ENCODE measurements at places on chromosomes 12 and 14. TPM values are rescaled to one million over a fixed set of nuclear protein-coding genes. Genes with fewer than 3 reads are reported as not detected.

GRCh38 chr14:104112609-104113571 lies 25.5 kb upstream of the KIF26A start:
- H3K36me3 ChIP-seq = no peaks in the 10 kb centered on the region
- H3K27ac ChIP-seq = no peak overlapping the region
- H3K4me3 ChIP-seq = no peak overlapping the region
- no peak for DNase-seq
- no peaks in the 10 kb centered on the region for H3K4me1 ChIP-seq
- peaks cover 50% of the 10 kb centered on the region for H3K27me3 ChIP-seq

DNA sequence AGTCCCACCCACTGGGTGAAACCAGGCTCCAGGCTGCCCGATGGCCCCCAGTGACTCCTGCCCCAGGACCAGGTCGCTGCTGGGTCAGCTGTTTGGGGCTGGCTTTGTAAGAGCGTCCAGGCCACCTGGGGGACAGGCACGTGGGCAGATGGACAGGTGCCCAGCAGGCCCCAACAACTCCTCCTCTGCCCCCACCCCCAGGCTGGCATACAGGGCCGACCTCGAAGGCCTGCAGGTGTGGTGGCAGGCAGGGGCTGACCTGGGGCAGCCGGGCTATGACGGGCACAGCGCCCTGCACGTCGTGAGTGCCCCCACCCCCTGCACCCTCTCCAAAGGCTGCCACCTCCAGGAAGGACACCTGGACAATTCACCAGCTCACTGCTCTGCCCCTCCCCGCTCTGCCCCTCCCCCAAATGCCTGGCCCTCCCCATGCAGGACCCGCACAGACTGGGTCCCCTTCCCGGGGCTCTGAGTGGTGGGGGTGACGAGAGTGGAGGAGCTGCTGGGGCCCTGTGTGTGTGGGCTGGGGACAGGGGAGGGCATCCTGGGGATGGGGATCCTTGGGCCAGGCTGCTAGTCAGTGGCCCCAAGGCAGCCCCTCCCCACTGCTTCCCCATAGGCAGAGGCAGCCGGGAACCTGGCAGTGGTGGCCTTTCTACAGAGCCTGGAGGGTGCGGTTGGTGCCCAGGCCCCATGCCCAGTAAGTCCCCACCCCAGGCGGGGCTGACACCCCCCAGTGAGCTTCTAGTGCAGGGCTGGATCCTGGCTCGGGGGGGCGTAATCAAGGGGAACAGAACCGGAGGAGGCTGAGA lies 26.0 kb downstream of the ASPG start:
- peaks cover 36% of the 10 kb centered on the region for H3K27me3 ChIP-seq
- no peaks in the 10 kb centered on the region for H3K36me3 ChIP-seq
- DNase-seq = no peak
- H3K4me1 ChIP-seq = no peaks in the 10 kb centered on the region
- no peak overlapping the region for H3K27ac ChIP-seq

DNA sequence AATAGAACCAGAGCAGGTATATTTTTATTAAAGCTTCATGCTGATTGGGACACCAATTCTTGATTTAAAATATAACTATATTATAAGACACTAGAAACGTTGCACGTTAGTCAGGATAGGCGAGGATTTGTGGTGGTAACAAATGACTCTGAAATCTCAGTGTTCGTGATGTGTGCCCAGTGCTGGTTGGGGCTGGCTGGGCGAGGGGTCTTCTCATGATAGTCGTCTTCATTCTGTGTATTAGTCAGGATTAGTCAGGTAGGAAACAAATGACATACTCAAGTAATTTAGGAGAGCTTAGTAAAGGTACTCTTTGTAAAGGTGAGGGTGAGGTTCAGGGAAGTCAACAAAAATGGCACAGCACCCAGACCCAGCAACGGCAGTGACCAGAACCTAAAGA lies 73.9 kb upstream of the HIF1A start:
- H3K27ac ChIP-seq = no peak overlapping the region
- no peak for DNase-seq
- no peak overlapping the region for H3K4me3 ChIP-seq
- H3K27me3 ChIP-seq = no peaks in the 10 kb centered on the region

DNA sequence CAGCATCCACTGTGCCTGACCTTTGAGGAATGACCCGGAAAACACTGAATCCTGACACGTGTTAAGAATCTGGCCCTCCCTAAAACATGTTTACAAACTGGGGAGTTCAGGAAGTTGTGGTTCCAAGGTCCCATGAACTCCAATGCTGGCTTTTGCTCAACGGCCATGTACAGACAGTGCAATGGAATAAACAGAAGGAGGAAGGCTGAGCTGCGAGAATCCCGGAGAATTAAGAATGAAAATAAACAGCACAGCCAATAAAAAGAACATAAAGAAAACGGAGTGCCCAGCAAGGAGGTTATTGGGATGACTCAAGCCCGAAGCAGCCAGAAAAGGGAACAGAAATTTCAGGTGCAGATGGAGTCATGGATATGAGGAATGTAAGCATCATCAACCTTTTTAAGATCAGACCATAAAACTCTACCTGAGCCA lies 32.3 kb downstream of the BCL11B start:
- no peak overlapping the region for H3K4me3 ChIP-seq
- H3K27ac ChIP-seq = no peak overlapping the region
- H3K27me3 ChIP-seq = peaks cover 4% of the 10 kb centered on the region
- H3K36me3 ChIP-seq = no peaks in the 10 kb centered on the region

The RASAL1 gene
- total RNA-seq = 0.33 TPM

- peaks cover 2% of the 10 kb centered on the region for H3K36me3 ChIP-seq
- no peak overlapping the region for H3K4me3 ChIP-seq
- peak overlapping the region; percentile 52 for H3K27ac ChIP-seq
These were observed 8.3 kb downstream of the YLPM1 start for GRCh38 chr14:74771399-74771798.

DNA sequence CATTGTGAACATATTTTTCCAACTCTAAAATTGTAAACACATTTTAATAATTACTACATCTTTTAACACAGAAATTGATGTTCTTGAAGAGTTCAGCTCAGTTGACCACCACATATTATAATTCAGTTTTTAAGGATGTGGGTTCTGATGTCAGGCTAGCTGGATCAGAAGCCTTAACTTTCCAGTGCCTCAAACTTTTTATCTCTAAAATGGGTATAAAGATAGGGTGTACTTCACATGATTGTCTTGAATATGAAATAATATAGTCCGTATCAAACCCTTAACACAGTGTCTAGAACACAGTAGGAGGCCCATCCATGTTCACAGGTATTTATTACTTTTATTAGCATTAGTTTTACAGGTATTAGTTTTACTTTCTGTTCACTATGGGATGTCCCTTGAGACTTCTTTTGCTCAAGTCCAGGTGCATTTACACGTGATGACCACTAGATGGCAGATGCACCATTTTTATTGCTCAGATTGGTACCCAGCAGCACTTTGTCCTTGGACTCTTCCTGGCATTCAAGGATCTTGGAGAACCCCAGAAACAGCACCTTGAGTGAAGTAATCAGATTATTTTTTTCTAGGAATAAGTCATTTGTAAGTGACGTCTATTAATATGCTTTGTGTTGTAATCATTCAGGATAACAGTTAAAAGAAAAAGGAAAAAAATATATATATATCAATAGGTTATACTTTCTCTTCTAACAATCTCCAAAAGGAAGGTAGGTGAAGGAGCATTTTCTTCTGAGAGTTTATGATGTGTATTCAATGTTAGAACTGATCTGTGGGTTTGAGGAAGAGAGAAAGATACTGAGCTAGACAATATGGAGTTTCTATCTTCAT lies 580.2 kb downstream of the ETNK1 start:
- H3K36me3 ChIP-seq = no peaks in the 10 kb centered on the region
- no peaks in the 10 kb centered on the region for H3K4me1 ChIP-seq
- no peak overlapping the region for H3K4me3 ChIP-seq
- DNase-seq = peak; percentile 81

The RIN3 gene
- 5.4 TPM for total RNA-seq

DNA sequence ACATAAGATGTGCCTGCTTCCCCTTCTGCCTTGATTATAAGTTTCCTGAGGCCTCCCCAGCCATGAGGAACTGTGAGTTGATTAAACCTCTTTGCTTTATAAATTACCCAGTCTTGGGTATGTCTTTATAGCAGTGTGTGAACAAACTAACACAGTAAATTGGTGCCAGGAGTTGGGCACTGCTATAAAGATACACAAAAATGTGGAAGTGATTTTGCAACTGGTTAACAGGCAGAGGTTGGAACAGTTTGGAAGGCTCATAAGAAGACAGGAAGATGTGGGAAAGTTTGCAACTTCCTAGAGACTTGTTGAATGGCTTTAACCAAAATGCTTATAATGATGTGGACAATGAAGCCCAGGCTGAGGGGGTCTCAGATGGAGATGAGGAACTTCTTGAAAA lies 264.1 kb downstream of the DACT1 start:
- H3K4me3 ChIP-seq = no peak overlapping the region
- peaks cover 9% of the 10 kb centered on the region for H3K4me1 ChIP-seq
- DNase-seq = peak; percentile 14
- no peaks in the 10 kb centered on the region for H3K36me3 ChIP-seq

The KCNJ8 gene
- total RNA-seq = 9.7 TPM

DNA sequence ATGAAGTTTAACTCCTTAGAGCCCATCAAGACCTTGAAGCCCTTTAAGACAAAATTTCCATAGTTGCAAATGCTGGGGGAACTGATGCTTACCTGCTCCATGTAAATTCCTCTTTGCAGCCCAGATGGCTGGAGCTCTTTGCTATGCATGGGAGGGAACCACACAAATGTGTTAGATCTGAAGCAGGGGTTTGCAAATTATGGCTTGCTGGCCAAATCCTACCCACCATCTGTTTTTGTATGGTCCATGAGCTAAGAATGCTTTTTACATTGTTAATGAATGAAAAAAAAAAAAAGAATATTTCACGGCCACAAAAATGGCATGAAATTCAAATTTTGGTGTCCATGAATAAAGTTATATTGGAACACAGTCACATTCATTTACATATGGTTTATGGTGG lies 74.6 kb downstream of the GCH1 start:
- H3K27me3 ChIP-seq = no peaks in the 10 kb centered on the region
- no peaks in the 10 kb centered on the region for H3K36me3 ChIP-seq
- no peak for DNase-seq
- H3K27ac ChIP-seq = no peak overlapping the region
- no peaks in the 10 kb centered on the region for H3K4me1 ChIP-seq
- H3K4me3 ChIP-seq = no peak overlapping the region

GRCh38 chr12:16030744-16031143 lies 119.6 kb downstream of the DERA start:
- no peak overlapping the region for H3K4me3 ChIP-seq
- no peaks in the 10 kb centered on the region for H3K36me3 ChIP-seq
- H3K27ac ChIP-seq = no peak overlapping the region
- H3K4me1 ChIP-seq = no peaks in the 10 kb centered on the region
- no peak for DNase-seq

Data from cardiac muscle cell (in vitro differentiated cells and primary cell).